ENCODE measurements at places on chromosomes 7 and 10.

- DNase-seq: no peak
- no peak overlapping the region for H3K27ac ChIP-seq
- no peak overlapping the region for H3K4me3 ChIP-seq
- no peaks in the 10 kb centered on the region for H3K4me1 ChIP-seq
- H3K36me3 ChIP-seq: no peaks in the 10 kb centered on the region
These were observed 1.2 kb upstream of the SLC13A4 start for GRCh38 chr7:135729230-135729629.

- no peak for DNase-seq
- H3K27ac ChIP-seq: peak overlapping the region; percentile 31
- H3K4me1 ChIP-seq: peaks cover 8% of the 10 kb centered on the region
- H3K4me3 ChIP-seq: peak overlapping the region; percentile 65
- peaks cover 14% of the 10 kb centered on the region for H3K36me3 ChIP-seq
- H3K27me3 ChIP-seq: no peaks in the 10 kb centered on the region
These were observed 1.1 kb downstream of the ASL start for GRCh38 chr7:66076462-66077329.

- no peaks in the 10 kb centered on the region for H3K36me3 ChIP-seq
- H3K27ac ChIP-seq: no peak overlapping the region
- H3K4me3 ChIP-seq: no peak overlapping the region
- no peak for DNase-seq
These were observed 1.1 kb upstream of the AKR1C3 start for GRCh38 chr10:5092848-5093790.

DNA sequence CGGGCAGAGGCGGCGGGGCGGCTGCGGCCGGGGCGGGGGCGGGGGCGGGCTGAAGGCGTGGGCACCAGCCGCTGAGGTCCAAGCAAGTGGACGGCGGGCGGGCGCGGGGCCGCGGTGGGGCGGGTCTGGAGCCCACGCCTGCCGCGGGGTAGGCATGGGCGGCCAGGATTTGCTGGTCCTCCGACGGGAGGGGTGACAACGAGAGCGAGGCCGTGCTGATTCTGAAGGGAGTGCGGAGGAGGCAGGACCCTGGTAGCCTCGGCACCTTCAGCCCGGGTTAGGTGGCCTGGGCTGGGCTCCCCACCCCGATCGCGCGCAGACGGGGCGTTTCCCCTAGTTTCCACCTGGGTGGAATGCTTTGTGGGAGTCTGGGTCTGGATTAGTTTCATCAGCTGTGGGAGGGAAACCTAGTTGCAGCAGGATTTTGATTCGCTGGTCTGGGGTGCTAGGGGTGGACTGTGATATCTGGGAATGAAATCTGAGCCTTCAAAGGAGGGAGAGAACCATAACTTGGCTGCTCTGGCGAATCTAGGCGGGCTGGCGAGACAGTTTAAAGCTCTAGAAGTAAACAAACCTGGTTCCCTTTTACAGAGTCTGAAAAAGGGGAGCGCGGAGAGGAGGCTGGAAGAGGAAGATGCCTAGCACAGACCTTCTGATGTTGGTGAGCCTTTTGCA is 609 bp downstream of the SGPL1 start:
- H3K4me3 ChIP-seq: peak overlapping the region; percentile 59
- H3K4me1 ChIP-seq: peaks cover 6% of the 10 kb centered on the region
- peaks cover 44% of the 10 kb centered on the region for H3K36me3 ChIP-seq
- peak overlapping the region; percentile 88 for H3K27ac ChIP-seq
- peak; percentile 76 for DNase-seq

- no peaks in the 10 kb centered on the region for H3K4me1 ChIP-seq
- no peaks in the 10 kb centered on the region for H3K36me3 ChIP-seq
- no peak overlapping the region for H3K27ac ChIP-seq
- no peaks in the 10 kb centered on the region for H3K27me3 ChIP-seq
- H3K4me3 ChIP-seq: no peak overlapping the region
These were observed 185.7 kb upstream of the AUTS2 start for GRCh38 chr7:69412331-69413146.

- H3K4me3 ChIP-seq: no peak overlapping the region
- H3K27me3 ChIP-seq: no peaks in the 10 kb centered on the region
- H3K27ac ChIP-seq: no peak overlapping the region
- no peak for DNase-seq
- H3K4me1 ChIP-seq: no peaks in the 10 kb centered on the region
- no peaks in the 10 kb centered on the region for H3K36me3 ChIP-seq
These were observed 302.8 kb downstream of the PTPRN2 start for GRCh38 chr7:158284617-158285382.

DNA sequence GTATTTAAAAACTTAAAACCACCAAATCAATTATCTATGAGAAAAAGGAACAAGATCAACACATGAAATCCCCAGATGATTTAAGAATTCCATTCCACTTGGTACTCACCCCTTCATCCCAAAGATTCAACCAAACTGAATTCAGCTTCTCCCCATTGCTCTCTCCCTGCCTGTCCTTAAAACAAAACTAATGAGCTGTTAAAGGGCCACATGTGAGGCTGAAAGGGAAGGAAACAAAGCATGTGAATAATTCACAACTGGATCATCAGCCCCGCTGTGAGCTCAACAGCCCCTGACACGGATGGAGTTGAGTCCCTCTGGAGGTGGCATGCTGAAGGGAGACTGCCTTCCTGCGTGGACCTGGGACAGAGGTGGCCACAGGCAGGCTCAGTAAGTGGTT is 32.9 kb downstream of the VOPP1 start:
- peaks cover 23% of the 10 kb centered on the region for H3K4me1 ChIP-seq
- DNase-seq: no peak
- peaks cover 8% of the 10 kb centered on the region for H3K36me3 ChIP-seq

GRCh38 chr7:94042381-94042780 is 38.2 kb upstream of the BET1 start:
- H3K27me3 ChIP-seq: no peaks in the 10 kb centered on the region
- H3K4me1 ChIP-seq: peaks cover 3% of the 10 kb centered on the region
- H3K4me3 ChIP-seq: no peak overlapping the region
- H3K27ac ChIP-seq: no peak overlapping the region
- H3K36me3 ChIP-seq: no peaks in the 10 kb centered on the region

DNA sequence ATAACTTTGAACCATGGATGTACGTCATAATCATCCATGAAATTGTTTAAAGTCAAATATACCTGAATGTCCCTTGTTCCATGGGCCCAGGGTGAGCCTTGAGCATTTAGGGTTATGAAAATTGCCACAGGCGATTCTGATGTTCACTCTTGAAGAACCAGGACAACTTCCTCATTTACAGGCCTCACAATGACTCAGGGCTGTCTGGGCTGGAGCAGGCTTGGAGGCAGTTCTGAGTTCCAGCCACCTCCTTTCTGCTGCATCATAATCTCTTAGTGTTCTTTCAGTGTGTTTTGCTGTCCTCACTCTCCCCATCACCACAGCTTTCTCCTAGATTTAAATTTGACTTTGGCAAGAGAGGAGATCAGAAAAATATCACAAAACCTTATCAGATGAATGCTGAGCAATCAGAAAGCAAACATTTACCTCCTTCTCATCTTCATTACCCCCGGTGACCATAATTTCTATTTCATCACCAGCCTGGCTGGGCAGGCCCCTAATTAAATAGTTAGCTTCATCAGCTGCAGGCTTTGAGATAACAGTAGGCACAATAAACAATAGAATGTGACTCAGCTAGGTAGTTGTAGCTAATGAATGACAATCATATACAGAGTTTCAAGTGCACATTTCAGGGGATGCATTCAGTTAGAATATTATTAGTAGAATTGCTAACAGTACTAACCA is 571.0 kb downstream of the SH2D4B start:
- no peaks in the 10 kb centered on the region for H3K36me3 ChIP-seq
- DNase-seq: no peak
- H3K4me3 ChIP-seq: no peak overlapping the region
- H3K27me3 ChIP-seq: no peaks in the 10 kb centered on the region
- no peak overlapping the region for H3K27ac ChIP-seq
- no peaks in the 10 kb centered on the region for H3K4me1 ChIP-seq

- no peaks in the 10 kb centered on the region for H3K27me3 ChIP-seq
- no peak overlapping the region for H3K4me3 ChIP-seq
- no peaks in the 10 kb centered on the region for H3K36me3 ChIP-seq
These were observed 486.9 kb downstream of the PLXNA4 start for GRCh38 chr7:132089356-132089755.

- H3K4me3 ChIP-seq: no peak overlapping the region
- peaks cover 6% of the 10 kb centered on the region for H3K27me3 ChIP-seq
- no peaks in the 10 kb centered on the region for H3K4me1 ChIP-seq
These were observed 69.1 kb downstream of the SLIT1 start for GRCh38 chr10:97116462-97117162.

DNA sequence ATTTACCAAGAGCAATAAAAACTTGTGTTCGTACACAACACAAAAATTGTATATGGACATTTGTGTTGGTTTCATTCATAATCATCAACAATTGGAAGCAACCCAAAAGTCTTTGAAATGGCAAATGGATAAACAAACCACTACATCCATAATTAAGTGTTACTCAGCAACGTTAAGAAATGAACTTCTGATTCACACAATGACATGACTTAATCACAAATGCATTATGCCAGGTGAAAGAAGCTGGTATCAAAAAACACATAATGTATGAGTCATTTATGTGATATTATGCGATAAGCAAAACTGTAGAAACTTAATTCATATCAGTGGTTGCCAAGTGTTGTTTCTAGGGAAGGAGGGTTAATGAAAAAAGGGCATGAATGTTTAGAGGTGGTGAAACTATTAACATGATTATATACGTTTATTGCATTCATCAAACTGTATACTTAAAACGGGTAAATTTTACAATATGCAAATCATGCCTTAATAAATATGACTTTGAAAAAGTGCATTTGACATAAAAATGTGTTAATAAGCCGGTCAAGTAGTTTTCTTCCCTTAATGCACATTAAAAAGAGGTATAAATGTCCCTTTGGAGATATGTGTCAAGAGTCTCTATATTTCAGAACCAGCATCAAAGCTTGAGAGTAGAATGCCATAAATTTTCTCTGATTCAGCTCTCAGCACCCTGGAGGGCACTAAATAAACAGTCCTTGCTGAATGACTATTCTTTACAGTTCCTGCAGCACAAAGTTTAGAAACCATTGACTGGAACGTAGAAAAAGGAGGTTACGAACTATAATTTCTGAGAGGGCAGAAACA is 84.8 kb upstream of the GRM3 start:
- no peaks in the 10 kb centered on the region for H3K4me1 ChIP-seq
- peaks cover 2% of the 10 kb centered on the region for H3K27me3 ChIP-seq
- H3K27ac ChIP-seq: no peak overlapping the region
- no peak overlapping the region for H3K4me3 ChIP-seq

GRCh38 chr7:135161669-135162068 is 8.8 kb downstream of the CYREN start:
- DNase-seq: no peak
- H3K36me3 ChIP-seq: peaks cover 15% of the 10 kb centered on the region
- no peak overlapping the region for H3K4me3 ChIP-seq

DNA sequence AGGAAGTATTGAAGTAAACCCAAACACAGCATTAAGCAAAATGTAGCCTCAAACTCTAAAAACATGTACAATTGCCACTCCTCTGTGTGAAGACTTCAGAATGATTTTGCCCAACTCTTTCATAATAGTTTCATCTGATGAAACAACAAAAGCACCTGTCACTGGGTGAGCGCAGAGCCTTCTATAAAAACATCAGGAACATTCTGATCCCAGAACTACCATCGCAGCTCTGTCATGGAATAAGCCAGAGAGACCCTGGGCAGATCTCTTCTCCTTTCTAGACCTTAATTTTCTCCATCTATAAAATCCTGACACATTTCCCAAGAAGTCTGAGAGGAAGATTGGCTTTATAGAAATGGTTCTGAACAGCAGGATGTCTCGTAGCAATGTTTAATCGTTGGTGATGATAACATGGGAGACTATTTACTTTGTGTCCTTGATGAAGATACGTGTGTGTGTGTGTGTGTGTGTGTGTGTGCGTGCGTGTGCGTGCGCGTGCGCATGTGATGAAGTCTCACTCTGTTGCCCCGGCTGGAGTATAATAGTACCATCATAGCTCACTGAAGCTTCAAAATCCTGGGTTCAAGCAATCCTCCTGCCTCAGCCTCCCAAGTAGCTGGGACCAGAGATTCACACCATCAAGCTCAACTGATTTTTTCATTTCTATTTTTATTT is 198.0 kb downstream of the KIAA1217 start:
- no peaks in the 10 kb centered on the region for H3K36me3 ChIP-seq
- no peak overlapping the region for H3K4me3 ChIP-seq
- H3K27ac ChIP-seq: no peak overlapping the region
- no peak for DNase-seq
- no peaks in the 10 kb centered on the region for H3K4me1 ChIP-seq

DNA sequence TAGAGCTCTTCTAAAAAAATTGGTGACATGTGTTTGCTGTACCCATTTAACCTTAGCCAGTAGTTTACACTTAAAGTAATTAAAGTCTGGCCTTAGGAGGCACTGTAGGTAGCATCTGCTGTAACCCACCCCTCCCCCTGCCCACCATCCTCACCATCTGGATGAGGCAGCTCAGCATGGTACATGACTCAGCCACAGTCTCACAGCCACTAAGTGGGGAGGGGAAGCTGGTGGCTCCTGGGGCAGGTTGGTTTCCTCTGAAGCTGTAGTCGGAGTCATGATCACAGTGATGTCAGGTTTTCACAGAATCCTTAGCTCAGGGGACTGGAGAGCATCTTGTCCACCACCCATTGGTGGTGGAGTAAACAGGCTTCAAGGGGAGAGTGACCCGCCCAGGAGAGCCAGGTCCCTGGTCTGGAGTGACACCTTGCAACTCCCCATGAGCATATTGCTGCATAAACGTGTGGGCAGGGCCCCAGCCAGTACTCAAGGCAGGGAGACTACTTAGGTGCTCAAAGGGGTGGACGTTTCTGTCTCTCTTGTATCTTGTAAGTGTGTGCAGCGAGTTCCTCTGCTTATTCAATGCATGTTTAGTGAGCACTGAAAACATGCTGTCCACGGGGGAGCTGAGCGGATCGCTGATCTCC is 125.9 kb downstream of the GRK5 start:
- H3K4me1 ChIP-seq: no peaks in the 10 kb centered on the region
- H3K27me3 ChIP-seq: no peaks in the 10 kb centered on the region
- H3K27ac ChIP-seq: no peak overlapping the region

DNA sequence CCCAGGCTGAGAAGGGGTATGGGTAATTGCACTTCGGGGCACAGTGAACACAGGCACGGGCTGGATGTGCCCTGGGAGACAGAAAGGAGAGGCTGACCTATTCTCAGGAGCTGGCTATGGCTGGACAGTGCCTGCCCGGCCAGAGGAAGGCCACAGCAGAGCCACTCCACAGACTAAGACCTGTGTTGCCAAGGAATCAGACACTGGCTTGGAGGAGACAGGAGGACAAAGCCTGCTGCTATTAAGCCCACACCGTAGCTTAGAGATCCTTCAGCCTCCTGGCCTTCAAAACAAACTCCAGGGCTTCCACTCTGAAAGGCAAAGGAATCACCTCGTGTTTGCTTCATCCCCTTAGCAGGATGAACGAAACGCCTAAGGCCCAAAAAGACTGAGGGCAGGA is 82.2 kb downstream of the ALOX5 start:
- H3K4me1 ChIP-seq: no peaks in the 10 kb centered on the region
- no peak for DNase-seq
- no peak overlapping the region for H3K27ac ChIP-seq
- no peaks in the 10 kb centered on the region for H3K36me3 ChIP-seq
- H3K4me3 ChIP-seq: no peak overlapping the region

Measured in RWPE2 (cell line).